ENCODE measurements at places on chromosomes 7 and 10.

GRCh38 chr7:126501617-126502016 is 751.1 kb downstream of the GRM8 start:
- DNase-seq, result no peak

DNA sequence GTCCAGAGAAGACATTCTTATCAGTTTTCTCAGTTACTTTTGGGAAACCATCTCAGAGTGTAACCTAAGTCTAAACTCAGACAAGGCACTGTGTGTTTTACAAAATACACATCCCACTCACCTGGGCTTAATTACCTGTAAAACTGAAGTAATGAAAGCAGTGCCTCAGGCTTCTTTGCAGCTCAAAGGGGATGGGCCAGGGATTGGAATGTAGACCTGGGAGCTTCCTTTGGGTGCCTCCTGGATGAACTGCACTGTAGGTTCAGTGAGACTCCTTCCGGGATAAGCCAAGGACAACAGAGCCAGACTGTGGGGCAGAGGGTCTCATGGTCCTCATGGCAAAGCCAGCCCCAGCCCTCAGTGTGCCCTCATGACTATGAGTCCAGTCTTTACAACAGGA is 672.4 kb upstream of the GALNT17 start:
- no peak for DNase-seq

GRCh38 chr7:44308596-44309270 is 16.7 kb downstream of the CAMK2B start:
- peak; percentile 34 for DNase-seq

DNA sequence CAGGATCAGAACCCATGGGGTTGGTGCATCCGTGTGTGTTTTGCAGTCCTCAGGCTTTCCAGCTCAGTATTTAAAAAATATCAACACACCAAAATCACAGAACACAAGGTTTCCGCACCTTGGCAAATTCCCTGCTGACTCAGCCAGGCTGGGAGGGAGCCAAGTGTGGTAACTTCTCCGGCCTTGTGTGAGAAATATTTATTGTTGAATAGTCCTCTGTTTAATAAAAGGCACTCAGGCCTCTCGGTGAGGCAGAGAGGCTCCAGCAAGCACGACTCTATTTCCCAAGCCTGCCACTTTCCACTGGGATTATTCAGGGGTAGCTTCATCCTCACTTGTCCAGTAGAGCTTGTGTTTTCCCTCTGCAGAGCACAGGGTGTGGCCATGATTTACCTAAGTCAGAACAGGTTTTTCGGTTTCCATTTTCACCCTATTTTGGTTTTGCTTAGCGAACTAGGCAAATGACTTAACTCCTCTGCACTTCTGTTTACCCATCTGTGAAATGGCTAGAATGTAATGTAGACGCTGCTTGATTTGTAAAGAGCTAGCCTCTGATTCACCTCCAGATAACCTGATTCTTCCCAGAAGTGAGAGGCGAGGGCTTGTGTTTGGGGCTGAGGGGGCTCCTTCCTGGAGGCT is 13.0 kb upstream of the CHST15 start:
- no peak for DNase-seq

GRCh38 chr7:68904630-68905029 is 693.6 kb upstream of the AUTS2 start:
- no peak for DNase-seq

- DNase-seq, result no peak
Observed at GRCh38 chr7:158375034-158375433, 212.6 kb downstream of the PTPRN2 start.

- DNase-seq, result no peak
Observed at GRCh38 chr7:13282377-13282980, 595.0 kb downstream of the ARL4A start.

DNA sequence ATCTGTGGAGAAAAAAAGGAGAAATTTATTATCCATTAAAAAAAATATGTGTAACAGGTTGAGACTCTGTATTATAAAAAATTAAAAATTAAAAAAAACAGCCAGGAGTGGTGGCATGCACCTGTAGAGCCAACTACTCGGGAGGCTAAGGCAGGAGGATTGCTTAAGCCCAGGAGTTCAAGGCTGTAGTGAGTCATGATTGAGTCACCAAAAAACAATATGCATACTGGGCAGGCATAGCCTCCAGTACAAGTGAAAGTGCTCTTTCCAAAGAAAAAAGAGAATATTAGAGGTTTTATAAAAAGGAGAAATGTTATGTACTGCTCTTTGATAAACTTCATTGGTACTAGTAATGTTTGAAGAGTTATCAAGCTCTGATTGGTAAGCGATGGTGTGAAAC is 647.1 kb upstream of the ZWINT start:
- DNase-seq, result no peak

GRCh38 chr7:27779873-27780272 is 39.9 kb downstream of the TAX1BP1 start:
- DNase-seq, result no peak

DNA sequence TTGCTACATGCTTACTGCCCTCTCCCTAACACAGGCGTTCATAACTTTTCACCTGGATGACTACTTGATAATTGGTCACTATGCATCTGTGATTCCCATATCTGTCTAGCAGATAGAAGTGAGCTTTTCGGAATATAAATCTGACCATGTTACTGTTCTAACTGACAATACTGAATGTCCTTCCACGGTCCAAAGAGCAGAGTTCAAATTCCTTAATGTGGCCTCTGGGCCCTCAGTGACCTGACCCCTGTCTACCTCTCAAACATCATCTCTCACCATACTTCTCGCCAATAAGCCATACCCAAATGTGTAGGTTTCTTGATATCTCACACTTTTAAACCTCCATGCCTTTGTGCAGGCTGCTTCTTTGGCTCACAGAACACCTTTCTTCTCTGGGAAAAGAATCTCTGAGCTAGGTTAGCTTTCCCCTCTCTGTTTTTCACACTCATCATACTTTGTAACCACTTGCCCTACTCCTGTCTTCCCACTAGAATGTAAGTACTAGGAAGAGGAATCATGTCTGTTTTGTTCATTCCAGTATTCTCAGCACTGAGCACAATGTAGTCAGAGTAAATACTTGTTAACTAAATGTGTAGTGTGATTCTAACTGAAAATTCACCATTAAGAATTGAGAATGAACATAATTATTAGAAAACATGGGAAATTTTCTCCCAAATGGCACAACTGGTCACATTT is 39.2 kb upstream of the LRRC17 start:
- no peak for DNase-seq

DNA sequence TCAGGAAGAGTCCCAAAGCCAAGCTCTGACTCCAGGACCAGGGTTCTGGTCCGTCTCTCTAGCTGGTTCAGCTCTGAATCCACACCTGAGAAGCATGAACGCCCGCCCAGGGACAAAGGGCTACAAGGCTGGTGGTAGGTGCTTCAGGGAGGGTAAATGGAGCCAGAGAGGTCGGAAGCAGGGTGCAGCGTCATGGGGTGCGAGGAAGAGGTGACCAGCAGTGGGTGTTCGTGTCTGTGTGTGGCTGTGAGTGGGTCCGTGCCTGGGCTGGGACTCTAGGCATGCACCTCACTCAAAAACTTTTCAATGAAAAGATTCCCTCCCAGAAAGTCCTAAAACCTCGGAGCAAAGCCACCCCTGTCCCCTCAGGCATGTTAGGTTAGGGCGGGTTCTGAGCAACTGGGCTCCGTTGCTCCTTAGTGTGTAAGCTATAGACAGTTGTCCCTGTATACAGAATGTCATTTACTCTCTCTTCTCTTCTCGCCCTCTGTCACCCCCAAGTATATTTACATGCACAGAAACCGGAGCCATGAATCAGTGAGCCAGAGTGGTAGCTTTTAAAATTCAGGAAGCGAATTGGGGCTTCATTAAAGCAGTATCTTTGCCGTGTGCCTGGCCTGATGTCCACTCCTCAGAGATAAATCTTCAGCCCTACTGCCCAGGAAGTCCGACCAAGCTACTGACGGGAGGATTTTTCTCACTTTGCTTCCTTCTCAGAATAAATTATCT is 12.3 kb upstream of the GATA3 start:
- peak; percentile 37 for DNase-seq

- no peak for DNase-seq
Observed at GRCh38 chr7:18228686-18229085, 201.0 kb upstream of the PRPS1L1 start.

DNA sequence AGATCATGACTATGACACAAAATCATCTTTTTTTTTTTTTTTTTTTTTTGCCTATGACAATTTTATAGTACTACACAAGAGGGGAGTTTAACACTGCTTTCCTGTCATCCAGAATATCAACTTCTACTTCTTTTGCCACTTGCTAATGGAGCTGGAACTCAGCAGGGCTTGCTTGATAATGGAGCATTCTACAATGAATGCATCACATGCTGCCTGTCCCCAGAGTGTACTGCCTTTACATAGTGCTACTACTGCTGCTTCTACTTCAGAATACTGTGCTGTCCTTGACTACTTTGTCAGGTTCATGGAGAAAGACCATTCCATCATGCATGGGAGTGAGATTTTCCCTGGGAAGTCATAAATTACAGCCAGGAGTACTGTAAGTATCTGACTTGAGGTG is 338.6 kb upstream of the SEMA3A start:
- no peak for DNase-seq

DNA sequence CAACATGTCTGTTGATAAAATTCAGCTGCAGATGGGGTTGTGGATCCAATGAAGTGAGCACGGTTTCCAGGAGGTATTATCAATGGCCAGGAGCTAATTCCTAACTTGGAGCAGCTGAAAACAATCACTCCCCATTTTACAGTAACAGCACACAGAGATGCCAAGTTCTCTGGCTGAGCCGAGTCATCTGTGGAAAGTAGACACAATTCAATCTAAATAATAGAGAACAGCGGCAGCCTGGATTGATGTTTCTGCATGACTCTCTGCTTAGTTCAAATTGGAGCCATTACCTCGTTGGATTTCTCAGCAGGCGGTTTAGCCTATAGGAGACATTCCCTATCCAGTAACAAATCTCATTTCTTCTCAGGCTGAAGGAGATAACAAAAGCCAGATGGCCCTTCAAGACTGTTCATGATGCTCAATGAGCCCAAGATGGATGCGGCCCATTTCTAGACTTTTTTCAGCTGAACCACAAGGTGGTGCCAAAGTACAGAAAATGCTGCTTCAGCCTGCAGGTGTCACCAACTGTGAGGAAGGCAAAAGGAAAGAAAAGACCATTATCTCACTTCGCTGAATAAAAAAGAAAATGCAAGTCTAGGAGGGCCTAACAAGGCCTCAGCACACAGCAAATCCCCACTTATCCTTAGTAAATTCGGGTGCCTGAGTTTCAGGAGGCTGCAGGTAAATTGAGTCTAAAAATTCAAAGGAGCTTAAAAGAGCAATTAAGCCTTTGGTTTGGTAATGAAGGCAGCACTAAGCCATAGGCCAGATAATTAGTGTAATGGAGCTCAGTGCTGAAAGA is 83.7 kb downstream of the SLC16A9 start:
- DNase-seq, result peak; percentile 57

GRCh38 chr7:92622030-92622429 is 31.8 kb upstream of the FAM133B start:
- no peak for DNase-seq

GRCh38 chr10:97500297-97500575 is 1.5 kb downstream of the UBTD1 start:
- DNase-seq, result no peak

- no peak for DNase-seq
Observed at GRCh38 chr7:2005786-2006185, 227.0 kb downstream of the MAD1L1 start.

DNA sequence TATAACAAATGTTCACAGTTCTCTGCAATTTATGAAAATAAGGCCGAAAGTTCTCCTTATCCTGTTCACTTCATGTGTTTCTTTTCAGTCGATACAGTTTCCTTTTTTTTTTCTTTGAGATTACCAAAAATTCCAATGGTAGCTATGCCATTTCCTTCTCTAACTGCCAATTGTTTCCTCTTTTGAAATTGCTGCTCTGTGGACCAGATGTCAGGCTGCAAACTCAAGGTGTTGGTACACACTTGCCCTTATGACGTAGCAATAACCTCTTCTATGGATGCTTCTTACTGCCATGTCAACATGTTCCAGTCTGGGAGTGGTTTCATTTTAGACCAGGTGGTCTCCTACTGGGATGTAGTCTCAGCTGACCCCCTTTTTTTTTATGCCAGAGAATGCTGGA is 52.9 kb downstream of the CASD1 start:
- no peak for DNase-seq

DNA sequence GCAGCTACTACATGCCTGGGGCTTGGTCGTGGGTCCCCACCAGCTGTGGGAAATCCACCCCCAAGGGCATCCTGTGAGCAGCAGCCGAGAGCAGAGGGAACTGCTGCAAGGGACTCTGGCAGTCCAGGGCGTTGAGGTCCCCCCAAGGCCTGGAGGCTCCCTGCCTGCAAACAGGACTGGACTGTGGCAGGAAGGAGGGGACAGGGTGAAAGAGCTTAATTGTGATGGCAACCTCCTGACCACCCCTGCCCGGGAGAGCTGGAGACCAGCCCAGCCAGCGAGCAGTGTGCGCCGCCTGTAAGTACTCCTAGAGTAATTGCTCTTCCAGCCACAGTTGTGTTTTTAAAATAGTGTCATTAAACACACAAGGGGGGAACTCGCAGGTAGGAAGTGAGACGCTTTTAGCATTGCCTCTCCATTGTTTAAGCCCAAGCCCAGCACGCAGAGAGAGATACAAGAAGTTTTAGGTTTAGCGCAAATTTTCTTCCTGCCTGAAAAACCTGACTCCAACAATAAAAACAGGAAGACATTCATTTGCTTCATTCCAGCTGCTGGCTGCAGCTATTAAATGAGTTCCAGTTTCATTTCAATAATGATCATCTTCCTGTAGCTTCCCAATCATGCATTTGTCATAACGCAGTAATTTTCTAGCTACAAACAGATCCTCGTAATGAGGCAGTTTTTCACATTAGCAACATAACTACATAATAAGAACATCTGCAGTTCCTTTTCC is 111.1 kb downstream of the EBF3 start:
- peak; percentile 29 for DNase-seq

DNA sequence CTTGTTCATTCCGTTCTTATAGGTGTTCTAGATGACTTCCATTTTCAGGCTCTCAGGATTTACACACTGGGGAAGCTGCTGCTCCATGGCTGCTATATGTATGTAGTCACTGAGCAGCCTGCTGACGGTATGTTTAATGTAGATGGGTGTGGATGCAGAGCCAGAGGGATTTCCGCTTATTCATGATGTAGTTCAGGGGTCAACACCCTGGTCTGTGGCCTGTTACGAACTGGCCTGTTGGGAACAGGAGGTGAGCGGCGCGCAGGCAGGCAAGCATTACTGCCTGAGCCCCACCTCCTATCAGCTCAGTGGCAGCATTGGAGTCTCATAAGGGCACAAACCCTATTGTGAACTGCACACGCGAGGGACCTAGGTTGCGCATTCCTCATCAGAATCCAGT is 33.9 kb downstream of the DNAJB6 start:
- DNase-seq, result no peak

GRCh38 chr10:88342733-88343310 is 240.3 kb downstream of the RNLS start:
- no peak for DNase-seq
